ENCODE measurements at places on chromosomes 7 and 10.
A peak's percentile ranks its signal among the peaks of the same experiment; 100 is the strongest.

DNA sequence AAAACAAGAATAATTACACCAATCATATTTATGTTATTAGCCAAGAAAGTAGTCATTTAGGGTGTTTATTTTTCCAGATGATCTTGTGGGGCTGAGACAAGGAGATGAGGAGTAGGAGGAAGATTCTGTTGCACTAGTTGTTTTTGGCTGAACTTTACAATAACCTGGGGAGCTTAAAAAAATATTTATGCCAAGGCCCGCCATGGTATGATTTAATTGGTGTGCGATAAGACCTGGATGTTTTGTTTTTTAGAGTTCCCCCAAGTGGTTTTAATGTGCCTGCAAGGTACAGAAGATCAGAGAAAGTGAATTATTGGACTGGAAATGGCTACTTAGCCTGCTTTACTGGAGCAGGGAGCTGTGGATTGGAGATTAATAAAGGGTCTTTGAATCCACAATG, 7.1 kb upstream of the ZNF282 start:
- DNase-seq: no peak

DNA sequence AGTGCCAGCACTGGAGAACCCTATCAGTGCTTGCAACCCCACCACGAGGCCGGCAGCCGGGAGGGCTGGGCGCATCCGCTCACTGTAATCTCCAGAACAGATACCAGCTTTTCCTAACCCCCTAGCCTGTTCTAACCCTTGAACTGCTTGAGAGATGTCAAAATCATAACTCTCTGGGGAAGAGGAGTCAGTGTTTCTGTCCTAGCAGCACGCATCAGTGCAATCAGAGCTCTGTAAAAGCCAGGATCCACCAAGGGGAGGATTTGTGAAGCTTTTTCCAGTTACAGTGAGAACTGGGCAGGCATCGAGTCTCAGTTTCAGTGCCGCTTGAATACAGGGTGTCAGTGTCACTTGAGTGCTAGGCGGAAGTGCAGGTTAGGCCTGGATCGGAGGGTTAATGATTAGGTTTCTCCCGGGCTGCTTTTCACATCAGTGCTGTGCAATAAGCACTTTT, 104.5 kb upstream of the INSYN2A start:
- DNase-seq: no peak

- no peak for DNase-seq
Observed at GRCh38 chr10:113028456-113029440, 78.7 kb downstream of the TCF7L2 start.

DNA sequence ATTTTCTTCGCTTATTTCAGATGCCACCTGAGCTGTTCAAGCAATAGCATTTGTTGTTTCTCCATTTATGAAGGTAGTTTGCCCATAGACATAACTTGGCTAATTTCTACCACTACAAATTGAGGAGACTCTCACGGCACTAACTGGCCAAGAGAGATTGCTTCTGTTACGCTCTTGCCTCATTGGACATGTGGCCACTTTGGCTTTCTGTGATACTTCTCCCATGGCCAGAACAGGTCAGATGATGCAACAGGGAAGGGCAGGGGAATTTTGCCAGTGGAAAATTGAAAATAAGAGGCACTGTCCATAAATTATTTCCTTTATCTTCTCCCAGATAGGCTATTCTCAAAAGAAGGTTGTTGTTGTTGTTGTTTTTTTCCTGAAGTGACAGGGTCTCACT, 1633.3 kb upstream of the LRRTM3 start:
- DNase-seq: no peak

GRCh38 chr7:21214657-21215056, 213.2 kb upstream of the SP4 start:
- DNase-seq: no peak

DNA sequence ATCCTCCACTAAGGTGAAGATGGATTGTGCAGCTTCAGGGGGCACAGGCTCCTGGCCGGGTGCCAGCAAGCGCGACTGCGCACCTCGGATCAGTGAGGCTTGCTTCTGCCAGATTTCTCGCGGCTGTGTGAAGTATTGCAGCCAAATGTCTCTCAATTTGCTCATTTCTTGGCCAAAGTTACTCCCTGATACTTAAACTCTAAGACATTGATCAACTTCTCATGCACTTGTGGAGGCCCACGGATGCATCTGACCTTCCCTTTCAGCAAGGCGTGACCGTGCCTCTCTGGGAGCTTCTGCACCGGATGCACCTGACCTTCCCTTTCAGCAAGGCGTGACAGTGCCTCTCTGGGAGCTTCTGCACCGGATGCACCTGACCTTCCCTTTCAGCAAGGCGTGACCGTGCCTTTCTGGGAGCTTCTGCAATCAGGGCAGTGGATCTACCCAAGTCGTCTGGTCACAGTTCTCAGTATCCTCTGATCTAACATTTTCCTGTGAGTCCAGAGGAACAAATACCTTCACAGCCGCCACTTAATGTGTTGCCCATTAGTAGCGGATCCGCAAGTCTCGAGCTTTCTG, 248.3 kb downstream of the ADARB2 start:
- DNase-seq: no peak

- no peak for DNase-seq
Observed at GRCh38 chr10:98388101-98388655, 26.8 kb downstream of the PYROXD2 start.

DNA sequence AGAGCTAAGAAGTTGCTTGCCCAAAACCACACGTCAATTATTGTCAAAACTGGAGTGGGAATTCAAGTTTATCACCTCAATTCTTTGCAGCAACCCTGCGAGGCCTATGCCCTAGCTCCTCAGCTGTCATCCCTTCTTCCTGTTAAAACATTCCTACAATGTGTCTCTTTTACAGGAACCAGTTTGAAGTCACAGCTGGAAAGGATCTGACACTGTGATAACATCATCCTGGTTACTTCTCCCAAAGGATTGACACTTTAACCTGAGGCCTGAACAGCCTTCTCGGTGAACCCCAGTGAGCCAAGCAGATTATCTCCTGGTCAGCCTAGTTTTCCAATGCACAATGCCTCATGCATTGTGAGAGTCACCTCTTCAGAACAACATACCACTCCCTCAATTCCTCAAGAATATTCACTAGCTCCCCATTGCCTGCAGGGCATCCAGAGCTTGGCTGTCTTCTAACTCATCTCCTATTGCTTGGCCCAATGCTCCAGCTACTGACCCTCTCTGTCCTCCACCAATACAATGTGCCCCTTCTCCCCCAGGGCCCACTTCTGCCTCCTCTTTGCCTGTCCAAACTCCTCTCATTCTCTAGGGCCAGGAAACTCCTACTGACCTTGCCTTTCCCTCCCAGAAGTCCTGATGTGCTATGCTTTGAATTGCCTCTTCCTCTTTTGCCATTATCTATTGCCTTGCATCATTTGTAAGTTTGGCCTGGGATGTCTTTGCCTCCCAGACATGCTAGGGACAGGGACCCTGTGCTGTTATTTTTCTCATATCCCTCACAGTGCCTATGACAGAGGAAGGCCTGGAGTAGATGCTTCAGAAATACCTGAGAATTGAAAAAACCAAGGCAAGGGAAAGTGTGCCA, 10.4 kb upstream of the DLG5 start:
- DNase-seq: no peak

- DNase-seq: no peak
Observed at GRCh38 chr7:81094952-81095351, 176.1 kb upstream of the SEMA3C start.

GRCh38 chr7:43868681-43869005, 674 bp downstream of the MRPS24 start:
- no peak for DNase-seq

DNA sequence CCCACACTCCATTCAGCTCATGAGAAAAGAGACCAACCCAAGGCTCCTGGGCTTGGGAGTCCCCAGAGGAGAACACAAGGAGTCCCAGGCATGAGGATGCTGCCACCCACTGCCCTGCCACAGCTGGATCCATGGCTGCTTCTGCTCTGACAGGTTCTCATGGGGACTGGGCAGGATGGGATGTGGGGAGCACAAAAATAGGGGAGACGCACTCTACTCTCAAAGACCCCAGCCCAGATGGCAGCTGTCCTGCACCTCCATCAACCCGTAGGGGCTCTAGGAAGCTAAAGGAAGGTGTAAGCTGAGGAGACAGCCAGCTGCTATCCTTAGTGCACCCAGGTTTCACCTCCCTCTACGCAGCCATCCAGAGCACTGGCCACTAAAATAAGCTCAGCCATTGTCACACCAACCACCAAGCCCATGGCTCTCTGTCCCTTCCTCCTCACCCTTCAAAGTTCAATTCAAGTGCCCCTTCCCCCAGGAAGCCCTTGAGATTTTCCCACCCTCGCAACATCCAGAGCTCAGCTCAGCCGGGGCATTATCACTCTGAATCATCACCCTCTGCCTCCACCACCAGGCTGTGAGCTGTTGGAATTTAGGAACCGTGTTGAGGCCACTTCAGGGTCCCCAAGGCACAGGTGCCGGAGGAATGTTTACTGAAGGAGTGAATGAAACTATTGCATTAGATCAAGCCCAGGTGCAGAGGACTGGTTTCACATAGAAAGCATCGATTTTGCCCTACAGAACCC, 142.1 kb downstream of the GRID1 start:
- DNase-seq: no peak

DNA sequence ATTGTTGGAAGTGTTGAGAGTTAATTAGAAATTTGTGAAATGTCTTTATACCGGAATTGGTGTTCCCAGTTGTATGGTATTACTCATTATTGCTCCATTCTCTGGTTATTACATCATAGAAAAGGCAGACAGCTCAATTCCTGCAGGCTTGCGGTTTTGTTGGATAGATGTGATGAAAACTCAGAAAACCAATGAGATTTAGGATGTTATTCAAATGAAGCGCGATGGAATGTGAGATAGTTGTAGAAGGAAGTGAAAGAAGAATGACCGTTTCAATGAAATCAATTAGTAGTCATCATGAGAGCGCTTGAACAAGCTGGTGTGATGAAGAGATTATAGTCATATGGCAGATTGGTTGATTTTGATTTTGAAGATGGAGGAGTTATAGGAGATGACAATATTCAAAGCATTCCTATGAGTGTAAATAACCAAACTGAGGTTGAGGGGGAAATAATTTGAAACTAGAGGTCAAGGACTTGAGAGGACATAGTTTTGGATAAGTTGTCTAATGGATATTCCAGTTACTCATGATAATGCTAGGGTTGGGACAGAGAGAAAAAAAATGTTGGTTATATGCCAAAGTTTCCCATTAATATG, 991.5 kb downstream of the NRG3 start:
- no peak for DNase-seq

- no peak for DNase-seq
Observed at GRCh38 chr10:70851597-70852475, 36.1 kb downstream of the SGPL1 start.

DNA sequence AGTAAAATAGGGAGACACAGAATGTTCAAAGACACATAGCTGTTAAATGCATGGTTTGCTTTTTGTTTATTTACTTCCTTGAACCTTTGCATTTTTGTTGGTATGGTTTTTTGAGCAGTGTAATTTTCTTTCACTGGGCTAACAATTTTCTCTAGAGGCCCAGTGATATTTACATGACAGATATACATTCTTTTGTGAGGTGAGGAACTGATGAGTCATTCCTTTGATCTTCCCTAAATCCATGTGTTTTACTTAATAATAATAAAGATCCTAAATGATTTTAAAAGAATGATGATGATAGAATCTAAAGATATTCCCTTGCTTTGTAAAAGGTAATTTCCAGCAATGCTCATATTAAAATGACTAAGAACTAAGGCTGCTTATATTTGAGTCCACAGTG, 188.5 kb upstream of the ANK3 start:
- DNase-seq: no peak

- DNase-seq: no peak
Observed at GRCh38 chr7:15720849-15721471, 34.5 kb upstream of the MEOX2 start.

DNA sequence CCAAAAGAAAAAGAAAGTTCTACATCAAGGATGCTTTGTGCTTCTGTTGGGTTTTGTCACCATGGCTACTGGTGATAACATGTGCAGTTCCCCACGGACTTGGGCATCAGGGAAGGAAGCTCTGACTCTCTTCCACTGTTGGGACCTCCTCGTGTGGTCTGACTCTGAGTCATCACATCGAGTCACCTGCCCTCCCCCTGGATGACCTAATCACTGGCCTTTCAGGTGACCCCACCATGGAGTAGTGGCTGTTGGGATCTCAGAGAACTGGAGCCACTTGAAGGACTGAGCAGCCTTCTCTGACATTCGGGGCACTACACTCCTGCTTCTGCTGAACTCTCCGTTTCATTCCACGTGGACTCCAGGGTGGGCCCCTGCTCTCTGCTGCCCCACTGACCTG, 60.8 kb upstream of the DOCK1 start:
- DNase-seq: no peak

DNA sequence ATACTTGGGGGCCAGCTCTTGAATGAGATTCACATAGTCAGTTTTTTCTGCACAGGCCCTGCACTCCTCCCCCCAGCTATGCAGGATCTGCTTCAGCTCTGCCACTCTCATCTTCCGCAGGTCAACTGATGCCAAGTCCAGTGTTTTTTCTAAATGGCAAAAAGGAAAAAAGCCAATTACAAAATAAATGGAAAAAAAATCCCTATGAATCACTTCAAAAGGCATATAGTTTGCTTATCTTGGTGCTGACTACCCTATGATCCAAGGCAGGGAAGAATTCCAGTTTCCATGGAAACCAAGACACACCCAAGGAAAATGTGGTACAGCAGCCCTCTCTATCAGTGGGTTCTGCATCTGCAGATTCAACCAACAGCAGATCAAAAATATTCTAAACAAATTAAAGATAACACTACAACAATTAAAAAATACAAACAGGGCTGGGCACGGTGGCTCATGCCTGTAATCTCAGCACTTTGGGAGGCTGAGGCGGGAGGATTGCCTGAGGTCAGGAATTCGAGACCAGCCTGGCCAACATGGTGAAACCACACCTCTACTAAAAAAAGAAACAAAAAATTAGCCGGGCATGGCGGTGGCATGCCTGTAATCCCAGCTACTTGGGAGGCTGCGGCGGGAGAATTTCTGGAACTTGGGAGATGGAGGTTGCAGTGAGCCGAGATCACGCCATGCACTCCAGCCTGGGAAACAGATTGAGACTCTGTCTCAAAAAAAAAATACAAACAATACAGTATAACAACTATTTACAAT, 17.6 kb downstream of the CDNF start:
- no peak for DNase-seq

- DNase-seq: peak; percentile 92
Observed at GRCh38 chr10:133258818-133259601, 17.7 kb downstream of the ADAM8 start.

DNA sequence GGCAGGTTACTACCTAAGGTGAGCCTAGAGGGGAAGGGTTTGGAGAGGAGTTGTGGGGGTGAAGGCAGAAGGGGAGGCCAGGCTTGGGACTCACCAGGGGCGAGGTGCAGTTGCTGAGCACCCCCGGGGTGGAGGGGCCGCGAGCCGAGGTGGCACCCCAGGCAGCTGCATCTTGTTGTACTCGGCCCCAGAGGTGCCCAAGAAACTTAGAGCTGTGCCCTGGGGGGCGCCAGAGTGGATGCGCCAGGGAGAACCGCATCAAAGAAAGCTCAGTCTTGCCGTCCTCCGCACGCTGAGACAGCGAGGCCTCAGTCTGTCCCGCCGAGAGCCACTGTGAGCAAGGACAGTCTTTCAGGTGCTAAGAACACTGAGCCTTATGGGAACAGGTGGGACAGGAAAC, 7.4 kb downstream of the ATG9B start:
- DNase-seq: no peak

Data from stimulated activated CD4-positive, alpha-beta T cell treated with anti-CD3 and anti-CD28 coated beads, Interleukin-12 subunit alpha, Interleukin-12 subunit beta, amount 100 ng/mL, for 48 hours (primary cell).